Mammary epithelial cell (primary cell): ENCODE measurements at places on chromosomes 6 and 20. TPM values are rescaled to one million over a fixed set of nuclear protein-coding genes. Genes with fewer than 3 reads are reported as not detected.

- DNase-seq: no peak
These were observed 162.9 kb downstream of the QKI start for GRCh38 chr6:163577404-163577803.

- no peak for DNase-seq
These were observed 102.3 kb downstream of the EDN3 start for GRCh38 chr20:59402681-59403080.

DNA sequence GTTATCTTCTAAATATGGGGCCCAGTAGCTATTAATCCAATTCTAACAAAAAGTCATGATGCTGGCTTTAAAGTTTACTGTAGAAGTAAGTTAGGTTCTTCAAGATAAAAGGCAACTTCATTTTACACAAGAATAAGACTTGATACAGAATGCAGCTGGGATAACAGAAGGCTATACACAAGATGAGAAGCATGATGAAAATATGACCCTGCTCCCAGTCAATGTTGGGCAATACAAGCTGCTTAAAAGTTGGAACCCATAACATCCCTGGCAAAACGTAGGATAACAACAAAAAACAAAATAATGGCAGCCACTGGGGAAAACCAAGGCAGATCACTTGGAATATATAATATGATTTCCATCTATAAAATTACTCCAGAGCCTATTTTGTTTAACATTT is 87.6 kb upstream of the RSPO3 start:
- no peak for DNase-seq

DNA sequence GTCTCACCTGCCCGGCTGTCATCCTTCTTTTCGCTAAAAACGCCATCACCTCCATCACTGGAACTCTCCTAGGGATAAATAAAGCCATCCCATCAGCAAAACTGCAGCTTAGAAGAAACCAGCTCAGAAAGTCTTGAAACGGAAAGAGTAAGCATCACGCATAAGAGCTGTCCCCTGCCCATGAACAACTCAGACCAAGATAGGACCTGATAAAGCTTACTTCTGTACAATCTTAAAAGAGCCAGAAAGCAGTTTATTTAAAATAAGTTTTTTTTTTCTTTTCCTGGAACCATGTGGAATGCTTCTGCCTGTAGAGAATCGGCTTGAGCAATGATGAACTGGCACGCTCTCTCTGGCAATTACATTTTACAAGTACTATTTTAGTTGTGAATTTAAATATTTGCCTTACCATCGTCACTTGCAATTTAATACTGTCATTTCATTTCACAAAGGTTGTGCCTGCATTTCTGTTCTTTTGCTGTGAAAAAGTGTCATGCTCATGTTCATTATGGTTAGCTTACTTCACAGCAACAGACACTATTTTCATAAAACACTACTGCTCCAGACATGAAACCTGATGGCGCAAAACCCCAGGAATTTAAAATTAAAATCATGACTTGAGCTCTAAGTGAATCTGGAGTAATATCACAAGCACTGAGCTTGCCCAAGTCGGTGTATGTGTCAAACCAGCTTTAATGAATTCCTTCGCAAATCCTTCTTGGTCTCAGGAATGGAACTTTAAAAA is 59.6 kb upstream of the EMILIN3 start:
- no peak for DNase-seq

GRCh38 chr6:5667737-5668136 is 339.0 kb downstream of the NRN1 start:
- no peak for DNase-seq

DNA sequence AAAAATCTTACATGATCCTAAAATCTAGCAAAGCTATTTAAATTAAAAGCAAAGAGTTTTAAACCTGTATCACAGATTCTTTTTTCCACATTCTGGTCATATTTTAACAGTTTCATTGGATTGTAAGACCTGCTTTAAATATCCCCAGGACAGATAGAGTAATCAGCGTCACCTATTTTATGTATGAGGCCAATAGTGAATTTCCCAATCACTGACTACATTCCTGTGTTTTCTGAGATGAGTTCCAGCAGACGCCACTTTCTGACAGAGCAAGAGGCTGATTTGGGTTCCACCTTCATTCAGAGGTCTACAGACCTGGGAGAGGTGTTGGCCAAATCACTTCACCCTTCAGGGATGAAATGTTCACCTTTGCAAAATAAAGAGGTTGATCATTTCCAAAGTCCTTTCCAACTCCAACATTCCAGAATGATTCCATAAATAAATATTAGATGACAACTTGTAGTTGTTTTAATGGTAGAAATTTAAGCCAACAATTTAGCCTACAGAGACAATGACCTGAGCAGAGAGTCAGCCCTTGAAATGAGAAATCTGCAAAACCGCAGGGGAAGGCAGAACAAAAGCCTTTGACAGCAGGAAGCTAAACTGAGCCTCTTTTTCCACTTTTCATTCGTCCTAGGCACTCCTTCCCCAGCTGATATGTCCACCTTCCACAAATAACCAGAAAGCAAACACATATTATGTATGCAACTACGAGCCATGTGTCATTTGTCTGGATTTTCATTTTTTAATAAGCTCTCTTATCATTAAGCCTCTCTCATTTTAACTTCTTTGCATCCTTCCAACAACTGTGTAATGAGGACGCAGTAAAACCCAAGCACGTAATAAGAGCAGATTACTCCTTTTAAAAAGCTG is 105.2 kb downstream of the TFAP2A start:
- DNase-seq: no peak

DNA sequence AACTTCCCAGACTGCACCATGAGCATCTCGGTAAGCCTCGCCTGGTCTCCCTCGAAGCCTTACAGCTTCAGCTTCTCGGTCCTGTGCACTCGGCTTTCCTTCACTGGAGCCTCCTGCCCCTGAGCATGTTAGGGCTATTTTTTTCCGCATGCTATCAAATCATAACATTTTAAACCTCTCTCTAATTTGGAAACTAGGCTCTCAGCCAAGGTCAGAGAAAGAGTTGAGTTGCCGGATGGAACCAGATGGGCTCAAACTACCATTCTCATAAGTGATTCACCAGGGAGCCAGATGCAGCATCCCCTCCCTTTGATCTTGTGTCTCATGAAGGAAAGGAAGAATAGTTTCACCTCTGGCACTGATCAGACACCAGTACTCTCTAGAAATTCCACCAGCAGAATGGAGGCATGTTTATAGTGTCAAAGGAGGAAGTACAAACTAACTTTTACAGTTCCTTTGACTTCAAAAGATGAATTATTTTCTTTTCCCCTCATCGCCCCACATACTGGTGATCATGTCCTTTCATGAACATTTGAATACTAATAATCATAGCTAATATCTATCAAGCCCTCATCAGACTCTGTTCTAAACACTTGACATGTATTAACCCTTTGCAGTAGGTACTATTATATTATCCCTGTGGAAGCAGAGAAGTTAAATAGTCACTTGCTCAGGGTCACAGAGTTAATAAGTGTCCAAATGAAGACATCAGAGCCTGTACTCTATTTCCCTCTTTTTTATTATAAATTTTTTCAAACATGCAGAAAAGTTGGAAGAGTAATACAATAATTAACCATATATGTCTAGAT is 46.7 kb downstream of the MAP1LC3A start:
- no peak for DNase-seq

DNA sequence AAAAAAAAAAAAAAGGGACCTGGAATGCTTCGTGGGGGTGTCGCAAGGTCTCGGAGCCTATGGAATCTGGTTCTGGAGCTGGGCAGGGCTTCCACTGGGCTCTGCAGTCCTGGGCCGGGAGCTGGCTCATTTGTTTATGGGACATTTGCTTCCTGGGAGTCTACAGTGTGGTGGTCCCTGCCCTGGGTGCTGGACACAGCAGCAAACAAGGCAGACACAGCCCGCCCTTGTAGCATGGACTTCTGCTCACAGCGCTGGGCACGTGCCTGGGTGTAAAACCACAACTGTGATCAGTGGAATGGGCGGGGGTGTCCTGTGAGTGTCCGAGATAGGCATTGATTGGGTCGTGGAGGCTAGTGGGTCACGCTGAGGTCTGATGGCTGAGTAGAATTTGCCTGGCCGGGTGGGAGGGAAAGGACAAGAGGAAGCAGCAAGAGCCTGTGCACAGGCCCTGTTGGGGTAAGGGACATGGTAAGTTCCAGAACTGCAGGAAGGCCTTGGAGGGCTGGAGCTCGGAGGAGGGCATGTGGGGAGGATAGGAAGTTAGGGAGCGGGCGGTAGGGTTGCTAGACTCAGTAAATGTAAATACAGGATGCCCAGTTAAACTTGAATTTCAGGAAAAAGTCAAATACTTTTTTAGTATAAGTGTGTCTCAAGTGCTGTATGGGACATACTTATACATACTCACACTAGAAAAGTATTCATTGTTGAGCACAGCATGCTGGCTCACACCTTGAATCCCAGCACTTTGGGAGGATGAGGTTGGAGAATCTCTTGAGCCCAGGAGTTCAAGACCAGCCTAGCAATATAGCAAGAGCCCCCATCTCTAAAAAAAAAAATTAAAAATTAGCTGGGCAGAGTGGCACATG is 61.3 kb upstream of the PMEPA1 start:
- no peak for DNase-seq

- DNase-seq: no peak
These were observed 155.1 kb downstream of the CDC5L start for GRCh38 chr6:44542401-44543116.

DNA sequence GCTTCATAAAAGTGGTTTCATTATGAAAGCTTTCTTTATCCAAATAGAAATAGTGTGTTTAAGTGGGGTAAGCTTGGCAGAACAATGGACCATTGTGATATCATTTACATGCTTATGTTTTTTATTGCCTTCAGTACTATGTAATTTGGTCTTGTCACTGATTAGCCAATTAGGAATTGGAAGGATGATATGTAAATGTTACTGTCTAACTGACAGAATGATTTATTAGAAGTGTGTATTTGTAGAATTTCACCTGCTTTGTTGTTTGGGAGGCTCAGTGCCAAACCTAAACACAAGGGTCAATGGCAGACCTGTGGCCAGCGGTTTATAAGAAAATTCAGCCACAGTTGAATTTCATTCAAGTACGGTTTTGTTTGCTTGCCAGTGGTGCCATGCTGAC is 39.0 kb downstream of the AIG1 start:
- no peak for DNase-seq

DNA sequence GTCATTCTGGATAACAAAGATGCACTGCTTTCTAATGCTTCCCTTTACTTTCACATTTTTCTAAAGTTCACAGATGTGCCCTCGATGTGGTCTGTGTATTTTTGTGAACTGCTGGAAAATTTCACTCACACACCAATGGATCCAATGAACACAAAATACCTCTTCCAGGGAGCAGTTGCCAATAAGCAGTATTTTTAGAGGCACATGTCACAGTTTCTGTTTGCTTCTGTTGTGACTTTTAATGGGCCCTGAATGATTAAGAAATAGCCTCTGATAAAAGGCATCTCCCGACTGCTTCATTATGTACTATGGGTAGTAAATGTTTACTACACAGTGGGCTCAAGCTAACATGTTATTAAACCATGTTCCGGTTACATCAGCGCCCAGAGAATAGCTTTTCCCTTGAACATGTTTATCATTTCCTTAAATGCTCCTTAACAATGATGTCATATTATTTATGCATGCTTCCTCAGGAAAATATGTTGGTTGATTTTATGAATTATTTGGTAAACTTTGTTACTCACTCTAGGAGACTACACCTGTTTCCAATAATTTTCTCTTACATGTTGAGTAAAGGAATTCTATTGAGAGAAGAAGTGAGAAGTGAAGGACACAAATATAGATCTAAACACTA is 188.0 kb downstream of the KCNQ5 start:
- DNase-seq: no peak

Gene PGC
- polyA plus RNA-seq: not detected

Gene RBPJL
- not detected for polyA plus RNA-seq

Gene OLIG3
- not detected for polyA plus RNA-seq

Gene TSPO2
- polyA plus RNA-seq: not detected

Gene SAPCD1
- polyA plus RNA-seq: 1.8 TPM

Gene MCM9
- polyA plus RNA-seq: 1.2 TPM
